ENCODE measurements at places on chromosomes 7 and 10. TPM values are rescaled to one million over a fixed set of nuclear protein-coding genes. Genes with fewer than 3 reads are reported as not detected.

Gene OPN1SW
- polyA plus RNA-seq, result 1.9 TPM

Gene TRIM50
- not detected for polyA plus RNA-seq

Gene NUDCD3
- polyA plus RNA-seq, result 61.2 TPM

Gene PBLD
- 6.4 TPM for polyA plus RNA-seq

Gene GDF2
- polyA plus RNA-seq, result not detected

Gene PNLIPRP3
- polyA plus RNA-seq, result not detected

Gene KAT6B
- 13.3 TPM for polyA plus RNA-seq

Gene CH25H
- 0.22 TPM for polyA plus RNA-seq

Gene PCGF6
- polyA plus RNA-seq, result 20.4 TPM

Gene NODAL
- polyA plus RNA-seq, result 0.46 TPM

Gene TRPV5
- 0.52 TPM for polyA plus RNA-seq

Gene TRIM73
- 15.2 TPM for polyA plus RNA-seq

Gene SPDYE8
- 0.63 TPM for polyA plus RNA-seq

Gene ENTPD7
- 4.1 TPM for polyA plus RNA-seq

Gene PODXL
- polyA plus RNA-seq, result 4.5 TPM

Gene HTR5A
- polyA plus RNA-seq, result 0.14 TPM

Gene ADRB1
- polyA plus RNA-seq, result not detected

Gene VSTM4
- polyA plus RNA-seq, result 0.52 TPM

Gene NEUROD6
- polyA plus RNA-seq, result not detected

Gene FOXL3
- not detected for polyA plus RNA-seq

Gene TBX20
- polyA plus RNA-seq, result not detected

Gene AASS
- 9.7 TPM for polyA plus RNA-seq

Gene SYCE1
- not detected for polyA plus RNA-seq

Gene NKX1-2
- 0.16 TPM for polyA plus RNA-seq

Gene SYT15B
- polyA plus RNA-seq, result not detected

Gene ATP6V0A4
- polyA plus RNA-seq, result 0.81 TPM

Gene NT5C2
- 187 TPM for polyA plus RNA-seq

Gene CRHR2
- 0.42 TPM for polyA plus RNA-seq

Gene ABCB8
- 40.5 TPM for polyA plus RNA-seq

Gene MLXIPL
- not detected for polyA plus RNA-seq

Gene CADPS2
- 5.0 TPM for polyA plus RNA-seq

Gene GIMAP6
- not detected for polyA plus RNA-seq

Gene TMEM213
- polyA plus RNA-seq, result not detected

Gene SLC29A4
- 32.4 TPM for polyA plus RNA-seq

Gene GBX1
- polyA plus RNA-seq, result not detected

Gene RBP4
- polyA plus RNA-seq, result 0.73 TPM

Gene RAB19
- not detected for polyA plus RNA-seq

Gene CYP2W1
- polyA plus RNA-seq, result not detected

Gene CDC14C
- polyA plus RNA-seq, result not detected

Gene FZD1
- polyA plus RNA-seq, result 2.9 TPM

Gene ANKRD22
- 1.3 TPM for polyA plus RNA-seq

Gene AGK
- 59.8 TPM for polyA plus RNA-seq

Gene KCP
- 0.54 TPM for polyA plus RNA-seq

Gene NPFFR1
- not detected for polyA plus RNA-seq

Gene OR2A12
- not detected for polyA plus RNA-seq

Gene GHRHR
- polyA plus RNA-seq, result not detected

Gene GSAP
- 0.48 TPM for polyA plus RNA-seq

Gene CLDN4
- 0.09 TPM for polyA plus RNA-seq

Gene PVRIG
- polyA plus RNA-seq, result not detected

Gene EPO
- polyA plus RNA-seq, result not detected

Gene TMEM184A
- 0.12 TPM for polyA plus RNA-seq

Gene PIK3CG
- polyA plus RNA-seq, result not detected

Gene ZNF239
- polyA plus RNA-seq, result 8.2 TPM

Gene INTS1
- polyA plus RNA-seq, result 26.3 TPM

Gene OSBPL3
- polyA plus RNA-seq, result 0.26 TPM

Gene NRF1
- polyA plus RNA-seq, result 22.8 TPM

Gene WNT8B
- polyA plus RNA-seq, result 0.37 TPM

Gene CUZD1
- not detected for polyA plus RNA-seq

All from neural cell (in vitro differentiated cells).